ENCODE measurements at places on chromosomes 2 and 18. TPM values are rescaled to one million over a fixed set of nuclear protein-coding genes. Genes with fewer than 3 reads are reported as not detected.

HRH4 gene
- total RNA-seq = 0.15 TPM

HOXD1 gene
- total RNA-seq = 4.4 TPM

EIF2AK2 gene
- total RNA-seq = 31.8 TPM

SPOPL gene
- total RNA-seq = 27.8 TPM

FBXO15 gene
- 5.2 TPM for total RNA-seq

C2orf78 gene
- total RNA-seq = not detected

VWA3B gene
- total RNA-seq = 5.2 TPM

CIDEA gene
- total RNA-seq = not detected

GRCh38 chr2:136013955-136014354 is 28.5 kb upstream of the DARS1 start:
- DNase-seq = no peak
- no peak overlapping the region for H3K4me3 ChIP-seq
- H3K4me1 ChIP-seq = peaks cover 12% of the 10 kb centered on the region
- no peaks in the 10 kb centered on the region for H3K27me3 ChIP-seq

- H3K27ac ChIP-seq = no peak overlapping the region
- no peaks in the 10 kb centered on the region for H3K36me3 ChIP-seq
- DNase-seq = no peak
- H3K27me3 ChIP-seq = no peaks in the 10 kb centered on the region
- no peak overlapping the region for H3K4me3 ChIP-seq
Observed at GRCh38 chr2:127406454-127406853, 11.8 kb upstream of the PROC start.

- no peak overlapping the region for H3K4me3 ChIP-seq
- no peak for DNase-seq
- H3K27ac ChIP-seq = no peak overlapping the region
- no peaks in the 10 kb centered on the region for H3K27me3 ChIP-seq
Observed at GRCh38 chr2:195471163-195471562, 185.9 kb upstream of the SLC39A10 start.

DNA sequence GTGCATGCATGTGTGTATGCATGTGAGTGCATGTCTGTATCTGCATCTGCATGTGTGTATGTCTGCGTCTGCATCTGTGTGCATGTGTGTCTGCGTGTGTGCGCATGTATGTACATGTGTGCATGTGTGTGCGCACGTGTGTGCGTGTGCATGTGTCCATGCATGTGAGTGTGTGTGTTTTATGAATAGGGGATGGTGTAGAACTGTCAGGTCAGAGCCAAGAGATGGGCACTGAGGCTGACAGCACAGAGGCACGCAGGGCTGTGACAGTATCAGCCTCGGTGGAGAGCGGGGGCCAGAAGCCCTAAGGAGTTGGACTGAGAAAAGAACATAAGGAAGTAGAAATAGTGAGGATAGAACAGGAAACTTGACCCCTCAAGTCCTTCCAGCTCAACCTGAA is 494.0 kb upstream of the MYT1L start:
- no peaks in the 10 kb centered on the region for H3K4me1 ChIP-seq
- H3K27ac ChIP-seq = no peak overlapping the region
- no peaks in the 10 kb centered on the region for H3K27me3 ChIP-seq
- no peaks in the 10 kb centered on the region for H3K36me3 ChIP-seq

GRCh38 chr18:3720159-3720558 is 270.2 kb downstream of the TGIF1 start:
- H3K36me3 ChIP-seq = no peaks in the 10 kb centered on the region
- no peak for DNase-seq
- peaks cover 14% of the 10 kb centered on the region for H3K4me1 ChIP-seq
- H3K4me3 ChIP-seq = no peak overlapping the region
- H3K27me3 ChIP-seq = no peaks in the 10 kb centered on the region

DNA sequence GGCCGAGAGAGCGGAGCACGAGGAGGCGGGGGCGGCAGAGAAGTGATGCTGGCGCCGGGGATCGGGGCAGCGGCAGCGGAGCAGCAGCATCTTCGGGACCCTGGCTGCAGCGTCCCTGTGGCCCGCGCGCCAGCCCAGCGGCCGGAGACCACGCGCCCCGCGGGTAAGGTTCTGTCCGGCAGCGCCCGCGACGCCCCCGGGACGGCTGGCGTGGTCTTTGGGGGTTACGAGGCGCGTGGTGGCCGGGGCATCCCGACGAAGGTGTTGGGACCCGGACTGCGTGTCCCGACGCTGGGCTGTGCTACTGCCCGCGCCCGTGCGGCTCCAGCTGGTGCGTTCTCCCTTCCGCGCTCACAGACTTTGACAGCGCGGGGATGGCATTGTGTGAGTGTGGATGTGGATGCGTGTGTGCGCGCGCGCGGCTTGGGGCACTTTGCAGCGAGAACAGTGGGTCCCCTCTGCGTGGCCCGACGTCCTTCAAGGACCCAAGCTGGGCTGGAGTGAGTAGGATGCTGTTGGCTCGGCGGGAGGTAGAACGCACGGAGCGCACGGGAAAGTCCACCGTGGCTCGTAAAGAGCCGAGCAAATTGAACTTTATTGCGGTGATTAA is 405.0 kb downstream of the XIRP2 start:
- no peak overlapping the region for H3K27ac ChIP-seq
- peaks cover 30% of the 10 kb centered on the region for H3K4me1 ChIP-seq
- peak overlapping the region; percentile 11 for H3K4me3 ChIP-seq
- no peak for DNase-seq

GRCh38 chr2:234412726-234413125 is 84.2 kb downstream of the ARL4C start:
- no peak overlapping the region for H3K27ac ChIP-seq
- no peaks in the 10 kb centered on the region for H3K27me3 ChIP-seq
- no peak overlapping the region for H3K4me3 ChIP-seq
- no peaks in the 10 kb centered on the region for H3K4me1 ChIP-seq

- no peak overlapping the region for H3K4me3 ChIP-seq
- H3K27ac ChIP-seq = no peak overlapping the region
- H3K27me3 ChIP-seq = no peaks in the 10 kb centered on the region
- H3K4me1 ChIP-seq = peaks cover 10% of the 10 kb centered on the region
- H3K36me3 ChIP-seq = no peaks in the 10 kb centered on the region
- no peak for DNase-seq
Observed at GRCh38 chr2:12796657-12797056, 79.9 kb downstream of the TRIB2 start.

- no peak overlapping the region for H3K27ac ChIP-seq
- DNase-seq = no peak
- no peak overlapping the region for H3K4me3 ChIP-seq
- H3K4me1 ChIP-seq = no peaks in the 10 kb centered on the region
- H3K36me3 ChIP-seq = no peaks in the 10 kb centered on the region
Observed at GRCh38 chr18:28485210-28485801, 308.4 kb upstream of the CDH2 start.

All from upper lobe of left lung (tissue), 6 donors.